Esophagus squamous epithelium (tissue), 5 donors: ENCODE measurements at places on chromosomes 11 and 22. TPM values are rescaled to one million over a fixed set of nuclear protein-coding genes. Genes with fewer than 3 reads are reported as not detected.

GRCh38 chr11:50037251-50037650 lies 4.6 kb downstream of the OR4C45 start:
- H3K27ac ChIP-seq = no peak overlapping the region
- no peaks in the 10 kb centered on the region for H3K4me1 ChIP-seq
- no peak for DNase-seq

DNA sequence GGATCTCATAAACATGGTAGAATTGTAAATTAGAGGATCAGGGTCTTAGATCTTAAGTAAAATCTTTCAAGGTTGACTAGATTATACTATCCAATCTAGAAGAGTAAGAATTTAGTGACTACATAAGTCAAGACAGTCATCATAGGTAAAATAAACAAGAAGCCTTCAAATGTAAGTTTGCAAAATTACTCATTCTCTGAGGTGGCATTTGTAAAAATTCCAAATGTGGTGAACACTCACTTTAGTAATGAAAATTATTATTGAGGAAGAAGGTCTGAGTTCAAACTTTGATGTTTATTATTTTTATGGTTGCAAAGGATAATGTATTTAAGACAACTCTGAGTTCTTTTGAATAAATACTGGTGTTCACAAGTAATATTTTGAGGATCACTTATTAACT lies 4.6 kb downstream of the HYLS1 start:
- H3K27ac ChIP-seq = no peak overlapping the region
- H3K27me3 ChIP-seq = no peaks in the 10 kb centered on the region
- no peaks in the 10 kb centered on the region for H3K36me3 ChIP-seq
- H3K4me3 ChIP-seq = no peak overlapping the region
- DNase-seq = no peak

The POLD3 gene
- 5.1 TPM for total RNA-seq

DNA sequence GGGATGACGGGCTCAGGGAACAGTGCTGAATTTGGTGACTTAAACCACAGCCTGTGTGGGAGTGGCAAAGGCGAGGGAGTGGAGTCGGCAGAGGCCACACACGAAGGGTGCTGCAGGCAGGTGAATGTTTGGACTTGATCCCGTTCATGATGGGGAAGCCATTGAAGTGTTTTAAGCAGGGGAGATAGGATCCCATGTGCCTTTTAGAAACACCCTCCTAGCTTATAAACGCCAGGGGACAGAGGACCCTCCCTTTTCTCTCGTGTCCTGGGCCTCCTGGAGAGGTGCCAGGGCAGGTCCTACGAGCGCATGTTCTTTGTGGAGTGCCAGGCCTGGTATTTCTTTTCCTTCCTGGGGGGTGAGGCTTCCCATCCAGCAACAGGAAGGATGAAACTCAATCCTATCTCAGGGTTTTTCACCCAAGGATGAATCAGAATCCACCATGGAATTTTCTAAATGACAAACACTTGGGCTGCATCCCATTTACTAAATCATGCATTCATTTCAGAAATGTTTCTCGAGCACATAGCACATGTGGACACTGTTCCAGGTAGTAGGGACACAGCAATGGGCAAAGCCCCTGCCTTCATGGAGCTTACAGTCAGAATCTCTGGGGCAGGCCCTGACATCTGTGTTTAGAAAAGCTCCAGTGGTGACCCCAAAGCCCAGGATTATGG lies 59.6 kb downstream of the CHRDL2 start:
- no peak for DNase-seq
- H3K4me3 ChIP-seq = no peak overlapping the region
- H3K36me3 ChIP-seq = no peaks in the 10 kb centered on the region
- no peak overlapping the region for H3K27ac ChIP-seq

GRCh38 chr11:63623513-63624140 lies 9.4 kb upstream of the PLAAT3 start:
- H3K27ac ChIP-seq = no peak overlapping the region
- H3K27me3 ChIP-seq = no peaks in the 10 kb centered on the region
- no peak for DNase-seq
- no peak overlapping the region for H3K4me3 ChIP-seq

DNA sequence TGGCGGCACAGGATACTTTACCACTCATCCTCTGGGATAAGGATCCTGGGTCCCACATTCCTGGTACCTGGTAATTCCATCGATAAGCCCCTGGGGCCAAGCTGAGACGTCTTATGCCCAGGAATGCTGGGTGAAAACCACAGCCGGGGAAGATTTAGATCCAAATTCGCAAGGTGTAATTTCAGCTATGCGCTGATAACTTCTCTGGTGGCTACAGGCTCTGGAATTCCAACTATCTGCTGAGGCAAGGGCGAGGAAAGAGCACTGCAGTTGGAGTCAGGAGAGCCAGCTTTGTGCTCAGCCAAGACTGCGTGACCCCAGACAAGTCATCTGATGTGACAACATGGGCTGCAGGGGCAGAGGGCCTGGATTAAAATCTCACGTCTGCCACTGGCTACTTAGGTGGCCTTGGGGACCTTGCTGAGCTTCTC lies 9.9 kb upstream of the MYEOV start:
- no peak for DNase-seq
- H3K27ac ChIP-seq = no peak overlapping the region
- H3K27me3 ChIP-seq = no peaks in the 10 kb centered on the region

GRCh38 chr11:131951121-131951520 lies 580.7 kb downstream of the NTM start:
- no peaks in the 10 kb centered on the region for H3K36me3 ChIP-seq
- DNase-seq = no peak
- no peaks in the 10 kb centered on the region for H3K4me1 ChIP-seq
- no peaks in the 10 kb centered on the region for H3K27me3 ChIP-seq

- H3K36me3 ChIP-seq = no peaks in the 10 kb centered on the region
- DNase-seq = no peak
- no peaks in the 10 kb centered on the region for H3K4me1 ChIP-seq
- no peak overlapping the region for H3K4me3 ChIP-seq
- no peak overlapping the region for H3K27ac ChIP-seq
These were observed 5.1 kb downstream of the ELF5 start for GRCh38 chr11:34508524-34508923.

DNA sequence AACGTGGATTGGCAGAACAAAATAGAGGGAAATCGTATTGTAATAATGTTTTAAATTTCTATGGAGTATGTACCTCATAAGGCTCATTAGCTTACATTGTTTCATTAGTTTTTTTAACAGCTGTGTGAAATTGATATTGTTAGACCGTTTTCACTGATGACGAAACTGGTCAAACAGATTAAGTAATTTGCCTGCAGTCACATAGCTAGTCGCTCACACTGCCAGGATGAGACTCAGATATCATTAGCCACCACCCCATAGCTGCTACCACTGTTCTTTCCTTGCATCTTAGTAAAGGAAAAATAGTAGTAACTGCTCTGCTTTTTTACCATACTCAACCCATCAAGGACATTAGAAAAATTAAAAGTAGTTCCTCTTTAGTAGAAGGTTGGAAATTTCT lies 64.0 kb downstream of the DKK3 start:
- H3K27me3 ChIP-seq = no peaks in the 10 kb centered on the region
- no peak overlapping the region for H3K27ac ChIP-seq
- DNase-seq = no peak
- H3K4me1 ChIP-seq = no peaks in the 10 kb centered on the region
